ENCODE measurements at places on chromosomes 7 and 10. TPM values are rescaled to one million over a fixed set of nuclear protein-coding genes. Genes with fewer than 3 reads are reported as not detected.

Gene OPN1SW
- total RNA-seq: not detected

Gene COL13A1
- 299 TPM for total RNA-seq

DNA sequence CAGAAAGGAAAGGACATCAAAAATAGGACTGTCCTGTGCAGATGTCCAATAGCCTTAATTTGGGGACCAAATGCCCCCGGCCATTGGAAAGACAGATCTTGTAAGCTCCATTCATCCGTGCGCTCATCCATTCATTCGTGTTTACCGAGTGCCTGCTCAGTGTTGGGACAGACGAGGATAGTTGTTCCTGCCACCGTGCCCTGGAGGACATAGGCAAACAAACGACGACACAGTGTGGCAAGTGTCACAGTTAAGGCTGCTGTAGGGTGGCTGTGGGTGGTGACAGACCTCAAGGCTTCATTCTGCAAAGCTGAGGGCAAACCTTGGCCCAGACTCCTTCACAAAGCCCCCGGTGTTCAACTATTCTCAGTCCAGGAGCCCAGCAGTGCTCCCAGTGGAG is 27.6 kb downstream of the MKI67 start:
- peaks cover 28% of the 10 kb centered on the region for H3K36me3 ChIP-seq
- no peak overlapping the region for H3K27ac ChIP-seq
- DNase-seq: no peak
- no peak overlapping the region for H3K4me3 ChIP-seq

DNA sequence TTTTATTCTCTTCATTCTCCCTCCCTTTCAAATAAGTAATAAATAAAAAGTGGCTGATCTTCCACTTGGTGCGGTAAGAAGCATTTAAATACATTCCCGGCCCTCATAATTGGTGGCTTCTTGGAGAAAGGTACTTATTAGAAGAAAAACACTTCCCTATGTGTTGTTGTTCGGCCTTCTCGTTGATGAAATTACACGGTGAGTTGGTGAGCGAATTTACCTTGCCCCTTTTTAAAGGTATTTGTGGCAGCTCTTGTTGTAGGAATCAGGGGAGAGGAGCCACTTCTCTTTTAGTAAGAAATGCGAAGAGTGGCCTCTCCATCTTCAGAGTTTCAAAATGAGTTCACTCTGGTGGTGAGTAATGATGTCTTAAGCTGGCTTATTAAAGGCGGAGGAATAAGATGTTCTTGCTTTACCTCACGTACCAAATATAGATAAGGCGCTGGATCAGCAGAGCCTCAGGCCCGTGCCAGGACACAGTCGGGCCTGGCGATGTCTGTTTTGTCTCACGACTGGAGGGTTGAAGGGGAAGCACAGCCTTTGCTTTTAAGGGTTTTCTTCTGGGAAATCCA is 135.9 kb downstream of the CUX1 start:
- peaks cover 28% of the 10 kb centered on the region for H3K4me1 ChIP-seq
- H3K27ac ChIP-seq: peak overlapping the region; percentile 92
- peak overlapping the region; percentile 33 for H3K4me3 ChIP-seq
- peak; percentile 61 for DNase-seq
- H3K27me3 ChIP-seq: no peaks in the 10 kb centered on the region

DNA sequence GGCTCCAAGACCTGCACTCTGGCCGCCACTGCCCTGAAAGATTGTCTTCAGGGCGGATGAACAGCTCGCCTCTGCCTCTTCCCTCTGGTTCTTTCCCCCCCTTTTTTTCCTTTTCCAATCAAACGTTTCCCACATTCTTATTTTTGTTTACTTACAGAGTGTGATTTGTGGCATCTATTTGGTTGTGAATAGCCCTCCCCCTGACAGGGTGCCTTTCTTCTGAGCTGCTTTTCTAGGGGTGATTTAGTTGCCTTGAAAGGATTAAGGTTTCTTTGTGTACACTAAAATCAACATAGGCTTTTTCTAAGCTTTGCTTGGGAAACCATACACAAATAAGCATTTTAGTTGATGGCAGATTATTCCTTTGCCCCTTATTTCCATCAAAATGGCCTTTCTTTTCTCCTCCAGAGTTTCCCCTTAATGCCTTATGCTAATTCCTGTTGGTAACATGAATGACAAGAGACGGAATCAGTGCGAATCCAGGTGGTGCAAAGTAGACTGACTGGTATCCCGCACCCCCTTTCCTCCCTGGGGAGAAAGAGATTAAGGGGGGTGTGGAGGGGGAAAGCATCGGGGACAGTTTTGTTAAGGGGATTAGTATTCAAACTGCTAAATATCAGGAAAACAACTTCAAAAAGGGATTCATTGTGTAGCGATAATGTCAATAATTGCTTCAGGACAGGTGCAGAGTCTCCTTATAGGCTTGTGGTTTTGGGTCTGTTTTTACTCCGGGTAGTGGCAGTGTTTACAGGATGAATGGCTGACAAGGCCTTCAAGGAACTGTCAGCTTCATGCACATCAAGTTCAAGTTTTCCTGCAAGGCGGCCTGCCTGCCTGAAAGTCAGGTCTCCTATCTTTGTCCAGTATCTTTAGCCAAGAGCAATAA is 431.6 kb upstream of the GALNT17 start:
- H3K4me3 ChIP-seq: no peak overlapping the region
- no peaks in the 10 kb centered on the region for H3K4me1 ChIP-seq
- no peak overlapping the region for H3K27ac ChIP-seq
- no peaks in the 10 kb centered on the region for H3K36me3 ChIP-seq
- H3K27me3 ChIP-seq: peaks cover 39% of the 10 kb centered on the region

GRCh38 chr10:133124357-133125211 is 35.4 kb upstream of the KNDC1 start:
- no peaks in the 10 kb centered on the region for H3K36me3 ChIP-seq
- no peak overlapping the region for H3K27ac ChIP-seq
- DNase-seq: peak; percentile 41
- peaks cover 17% of the 10 kb centered on the region for H3K27me3 ChIP-seq
- H3K4me1 ChIP-seq: no peaks in the 10 kb centered on the region

DNA sequence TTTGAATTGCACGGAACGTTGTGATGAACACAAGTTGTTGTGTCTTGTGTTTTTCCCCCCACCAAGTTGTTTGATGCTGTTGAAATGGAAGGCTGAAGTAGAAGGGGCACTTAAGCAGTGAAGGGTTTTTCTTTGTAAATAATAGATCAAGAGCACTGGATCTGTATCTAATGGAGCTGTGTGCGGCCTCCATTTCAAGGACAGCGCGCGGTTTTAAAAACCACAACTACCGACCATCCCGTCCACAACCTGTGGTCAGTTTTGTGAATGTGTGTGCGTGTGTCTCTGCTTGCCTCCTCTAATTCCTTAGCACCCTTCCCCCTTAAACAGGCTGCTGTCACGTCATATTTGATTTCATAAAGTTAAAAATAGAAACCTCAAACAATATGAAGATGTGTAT is 165.5 kb downstream of the TCF7L2 start:
- no peak overlapping the region for H3K4me3 ChIP-seq
- DNase-seq: no peak
- no peaks in the 10 kb centered on the region for H3K27me3 ChIP-seq

DNA sequence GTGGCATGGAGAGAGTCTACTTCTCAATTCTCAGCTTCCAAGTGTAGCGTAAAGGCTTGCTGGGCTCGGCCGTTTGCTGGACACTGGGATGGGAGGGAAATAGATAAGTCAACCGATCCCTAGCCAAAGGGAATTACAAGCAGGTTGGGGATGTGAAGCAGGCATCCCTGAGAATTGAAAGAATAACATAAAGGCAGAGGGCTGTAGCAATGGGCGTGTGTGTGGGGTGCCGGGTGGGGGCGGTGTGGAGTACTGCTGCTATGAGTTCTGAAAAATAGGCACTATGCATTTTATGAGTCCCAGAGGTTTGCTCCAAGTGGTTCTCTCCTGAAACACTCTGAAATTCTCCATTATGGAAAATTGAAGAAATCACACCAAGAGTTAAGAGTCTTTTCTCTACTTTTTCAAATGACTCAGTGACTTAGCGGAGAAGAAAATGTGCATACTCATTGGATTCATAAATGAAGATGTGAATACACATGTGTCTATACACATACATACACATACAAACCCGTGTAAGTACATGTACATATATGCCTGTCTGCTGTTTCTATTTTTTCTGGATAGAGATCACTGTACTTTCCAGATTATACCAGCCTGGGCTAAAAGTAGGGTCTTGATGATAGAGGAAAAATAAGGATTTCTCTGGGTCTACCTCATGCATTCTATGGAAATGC is 65.4 kb downstream of the ADRA2A start:
- H3K27ac ChIP-seq: no peak overlapping the region
- H3K4me3 ChIP-seq: no peak overlapping the region
- no peaks in the 10 kb centered on the region for H3K36me3 ChIP-seq
- peaks cover 24% of the 10 kb centered on the region for H3K27me3 ChIP-seq
- no peak for DNase-seq

DNA sequence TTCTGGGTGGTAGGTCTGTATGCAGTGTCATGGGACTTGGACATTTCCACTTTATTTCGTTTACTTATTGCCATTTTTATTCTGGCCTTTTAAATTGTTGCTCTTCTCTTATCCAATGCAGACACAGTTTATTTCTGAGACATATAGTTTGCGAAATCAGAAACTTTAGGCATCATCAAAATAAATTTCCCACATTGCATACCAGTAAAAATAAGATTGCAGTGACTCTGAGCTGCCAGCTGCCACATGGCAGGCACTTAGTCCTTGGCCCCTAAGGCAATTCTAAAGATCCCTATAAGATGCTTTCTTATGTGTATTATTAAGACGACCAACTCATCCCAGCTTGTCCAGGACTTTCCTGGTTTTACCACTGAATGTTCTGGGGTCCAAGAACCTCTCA is 81.8 kb upstream of the ANKRD1 start:
- H3K27me3 ChIP-seq: no peaks in the 10 kb centered on the region
- no peak overlapping the region for H3K4me3 ChIP-seq
- H3K36me3 ChIP-seq: no peaks in the 10 kb centered on the region
- no peak overlapping the region for H3K27ac ChIP-seq
